ENCODE measurements at places on chromosomes 16 and 17.

- DNase-seq = no peak
These were observed 233.7 kb upstream of the SDK2 start for GRCh38 chr17:73877962-73878361.

- no peak for DNase-seq
These were observed 387.3 kb downstream of the HS3ST3B1 start for GRCh38 chr17:14688134-14688533.

DNA sequence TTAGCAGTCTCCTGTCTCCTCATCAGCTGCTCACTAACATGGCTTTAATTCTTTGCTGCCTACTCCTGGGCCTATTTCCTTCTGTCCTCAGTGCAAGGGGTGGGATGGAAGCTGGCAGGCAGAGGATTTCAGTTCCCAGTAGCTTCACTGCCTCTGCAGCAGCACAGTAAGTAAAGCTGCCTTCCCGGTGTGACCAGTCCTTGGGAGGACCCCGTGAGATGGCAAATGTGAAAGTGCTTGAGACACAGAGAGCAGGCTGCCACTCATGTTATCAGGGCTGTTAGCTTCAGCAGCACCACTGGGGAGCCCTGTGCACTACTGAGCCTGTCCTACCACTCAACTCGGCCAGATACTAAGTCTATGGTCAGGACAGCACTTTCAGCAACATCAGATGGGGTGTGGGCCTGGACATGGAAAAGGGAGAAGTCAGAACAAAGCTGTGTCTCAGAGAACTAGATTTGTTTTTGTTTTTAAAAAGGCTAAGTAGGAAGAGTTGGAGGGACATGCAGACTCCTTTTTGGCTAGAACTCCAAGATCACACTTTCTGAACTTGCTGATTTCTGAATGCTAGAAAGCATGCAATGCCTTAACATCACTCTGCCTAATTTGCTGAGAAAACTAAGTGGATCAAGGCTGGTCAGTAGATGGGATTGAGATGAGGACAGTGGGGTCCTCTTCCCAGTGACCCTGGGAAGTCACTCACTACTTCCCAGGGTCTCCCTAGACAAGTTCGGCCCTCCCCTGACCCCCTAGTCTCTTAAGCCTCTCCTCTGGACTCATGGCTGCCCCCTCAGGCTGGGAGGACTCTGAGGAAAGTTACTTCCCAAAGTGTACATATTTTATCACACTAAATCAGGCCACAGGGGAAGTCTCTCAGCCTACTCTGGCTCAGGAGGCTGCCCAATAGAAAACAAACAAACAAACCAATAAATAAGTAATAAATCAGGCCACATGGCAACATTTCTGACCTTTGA lies 1.1 kb downstream of the ACSF2 start:
- peak; percentile 55 for DNase-seq

GRCh38 chr16:81493755-81494433 lies 49.3 kb downstream of the CMIP start:
- no peak for DNase-seq

GRCh38 chr17:18252160-18252559 lies 6.4 kb downstream of the FLII start:
- no peak for DNase-seq

DNA sequence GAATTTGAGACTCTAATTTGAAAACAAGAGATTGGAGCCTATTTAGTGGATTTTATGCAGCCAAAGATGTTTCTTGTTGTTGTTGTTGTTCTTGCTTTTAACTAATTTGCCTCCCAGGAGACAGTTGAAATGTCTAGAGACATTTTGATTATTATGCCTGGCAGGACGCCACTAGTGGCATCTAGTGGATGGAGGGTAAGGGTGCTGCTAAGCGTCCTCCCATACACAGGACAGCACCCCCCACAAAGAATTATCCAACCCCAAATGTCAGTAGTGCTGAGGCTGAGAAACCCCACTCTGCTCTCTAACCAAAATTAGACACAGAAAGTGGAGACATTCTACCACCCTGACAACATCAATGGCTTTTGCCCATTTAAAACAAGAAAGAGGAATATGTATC lies 15.4 kb upstream of the HSBP1 start:
- no peak for DNase-seq

DNA sequence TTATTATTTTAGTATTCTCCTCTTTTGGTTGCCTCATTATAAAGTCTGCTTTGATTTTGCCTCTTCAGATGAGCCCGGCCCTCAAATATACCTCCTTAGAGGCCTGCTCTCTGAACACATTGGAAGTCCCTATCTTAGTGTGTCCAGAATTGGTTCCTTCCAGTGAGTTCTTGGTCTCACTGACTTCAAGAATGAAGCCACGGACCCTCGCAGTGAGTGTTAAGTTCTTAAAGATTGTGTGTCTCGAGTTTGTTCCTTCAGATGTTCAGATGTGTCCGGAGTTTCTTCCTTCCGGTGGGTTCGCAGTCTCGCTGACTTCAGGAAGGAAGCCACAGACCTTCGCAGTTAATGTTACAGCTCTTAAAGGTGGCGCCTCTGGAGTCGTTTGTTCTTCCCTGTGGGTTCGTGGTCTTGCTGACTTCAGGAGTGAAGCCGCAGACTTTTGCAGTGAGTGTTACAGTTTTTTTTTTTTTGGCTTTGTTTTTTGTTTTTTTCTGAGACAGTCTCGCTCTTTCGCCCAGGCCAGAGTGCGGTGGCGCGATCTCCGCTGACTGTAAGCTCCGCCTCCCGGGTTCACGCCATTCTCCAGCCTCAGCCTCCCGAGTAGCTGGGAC lies 45.8 kb upstream of the NOS2 start:
- DNase-seq = no peak

GRCh38 chr17:57773557-57773956 lies 28.5 kb upstream of the CCDC182 start:
- DNase-seq = no peak

DNA sequence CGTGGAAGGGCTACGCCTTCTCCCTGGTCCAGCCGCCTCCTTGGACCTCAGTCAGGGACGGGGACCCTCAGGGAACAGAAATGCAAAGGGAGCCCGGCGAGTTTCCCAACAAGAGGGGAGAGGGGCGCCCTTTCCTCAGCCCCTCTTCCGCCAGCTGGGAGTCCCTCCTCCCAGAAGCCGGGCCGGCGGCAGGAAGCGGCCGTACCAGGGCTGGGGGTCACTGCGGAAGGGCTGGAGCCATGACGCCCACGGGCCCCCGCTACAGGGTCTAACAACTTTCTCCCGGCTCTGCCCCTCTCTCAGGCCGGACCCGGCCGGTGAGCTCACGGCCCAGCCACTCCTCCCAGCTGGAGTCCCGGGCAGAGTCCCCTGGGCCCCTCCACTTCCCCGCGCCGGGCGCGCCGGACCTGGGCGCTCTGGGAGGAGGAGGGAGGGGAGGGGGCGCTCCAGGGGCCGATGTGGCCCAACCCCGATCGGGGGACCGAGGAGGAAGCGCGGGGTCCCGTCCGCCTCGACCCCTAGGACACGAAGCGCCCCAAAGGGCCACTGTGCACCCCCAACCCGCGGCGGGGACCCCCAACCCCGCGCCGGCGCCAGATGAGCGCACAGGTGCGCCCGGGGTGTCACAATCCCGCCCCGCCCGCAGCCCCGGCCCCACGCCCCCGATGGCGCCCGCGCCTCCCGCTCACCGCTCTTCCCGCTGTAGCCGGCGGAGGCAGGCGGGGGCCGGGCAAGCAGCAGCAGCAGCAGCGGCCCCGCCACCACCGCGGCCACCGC lies 578 bp downstream of the PGAP6 start:
- peak; percentile 54 for DNase-seq

GRCh38 chr16:67868290-67868689 lies 4.6 kb upstream of the EDC4 start:
- DNase-seq = no peak

GRCh38 chr17:9424071-9424640 lies 151.5 kb downstream of the STX8 start:
- DNase-seq = no peak

GRCh38 chr17:82864713-82865248 lies 25.0 kb upstream of the ZNF750 start:
- no peak for DNase-seq

GRCh38 chr17:43616852-43617251 lies 44.9 kb downstream of the MEOX1 start:
- DNase-seq = no peak

DNA sequence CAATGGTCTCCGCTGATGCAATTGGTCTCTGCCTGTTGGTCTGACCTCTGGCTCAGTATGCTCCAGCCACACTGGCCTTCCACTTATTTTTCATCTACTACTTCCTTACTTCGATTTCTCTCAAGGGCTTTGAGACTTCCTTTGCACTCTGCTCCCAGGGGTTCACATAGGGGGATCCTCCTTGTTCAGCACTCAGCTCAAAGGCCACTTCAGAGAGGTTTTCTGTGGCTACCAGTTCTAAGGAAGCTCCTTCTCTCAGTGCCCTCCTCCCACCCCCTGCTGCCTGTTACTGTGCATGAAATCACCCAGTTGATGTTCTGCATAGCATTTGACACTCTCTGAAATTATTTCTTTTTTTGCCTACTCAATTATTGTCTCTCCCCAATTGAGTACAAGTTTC lies 476.4 kb downstream of the HS3ST3B1 start:
- DNase-seq = no peak

DNA sequence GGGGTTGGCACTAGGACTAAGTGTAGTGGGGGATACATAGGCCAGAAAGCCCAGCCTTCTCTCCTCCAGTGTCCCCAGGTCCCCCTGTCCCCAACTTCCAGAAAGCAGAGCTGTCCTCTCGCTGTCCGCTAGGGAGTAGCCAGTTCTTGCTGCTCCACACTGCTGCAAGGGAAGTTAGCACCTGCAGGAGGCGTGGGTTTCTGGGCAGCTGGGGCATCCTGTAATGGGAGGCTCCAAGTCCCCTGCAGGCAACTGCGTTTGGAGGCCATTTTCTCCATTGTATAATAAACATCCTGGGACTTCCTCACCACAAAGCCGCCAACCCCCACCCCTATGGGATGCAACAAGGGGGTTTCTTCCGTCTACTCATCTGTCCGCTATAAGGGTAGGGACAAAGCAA lies 1.7 kb downstream of the RPRML start:
- no peak for DNase-seq

DNA sequence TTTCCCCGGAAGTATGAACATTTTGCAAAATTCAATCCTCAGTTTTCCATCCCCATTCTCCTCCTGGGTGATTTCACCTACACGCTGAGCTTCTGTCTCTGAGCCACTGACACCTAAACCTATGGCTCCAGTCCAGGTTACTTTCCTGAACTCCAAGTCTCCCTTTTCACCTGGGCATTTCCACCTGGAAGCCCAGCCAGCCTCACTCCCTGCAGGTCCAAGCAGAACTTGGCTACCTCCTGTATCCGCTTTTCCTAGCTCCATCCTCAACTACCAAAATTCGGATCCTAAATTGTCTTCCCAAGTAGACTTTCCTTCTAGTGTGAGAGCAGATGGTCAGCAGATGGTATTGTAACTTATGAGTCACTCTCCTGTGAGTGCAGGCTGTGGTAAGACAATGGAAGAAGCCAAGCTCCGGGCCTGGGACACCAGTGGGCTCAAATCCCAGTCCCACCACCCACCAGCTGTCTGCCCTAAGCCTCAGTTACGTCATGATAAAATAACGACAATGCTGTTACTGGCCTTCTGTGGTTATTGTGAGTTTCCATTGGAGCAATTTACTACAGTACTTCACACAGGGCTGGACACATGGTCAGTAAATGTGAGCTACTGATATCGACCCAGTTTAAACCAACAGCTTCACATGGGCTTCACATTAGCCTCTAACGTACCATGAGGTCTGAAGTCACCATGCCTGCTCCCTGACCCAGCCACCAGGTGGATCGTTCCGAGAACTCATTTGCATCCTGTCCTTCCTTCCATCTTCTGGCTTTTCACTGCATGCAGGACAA lies 33.3 kb downstream of the PECAM1 start:
- DNase-seq = no peak

DNA sequence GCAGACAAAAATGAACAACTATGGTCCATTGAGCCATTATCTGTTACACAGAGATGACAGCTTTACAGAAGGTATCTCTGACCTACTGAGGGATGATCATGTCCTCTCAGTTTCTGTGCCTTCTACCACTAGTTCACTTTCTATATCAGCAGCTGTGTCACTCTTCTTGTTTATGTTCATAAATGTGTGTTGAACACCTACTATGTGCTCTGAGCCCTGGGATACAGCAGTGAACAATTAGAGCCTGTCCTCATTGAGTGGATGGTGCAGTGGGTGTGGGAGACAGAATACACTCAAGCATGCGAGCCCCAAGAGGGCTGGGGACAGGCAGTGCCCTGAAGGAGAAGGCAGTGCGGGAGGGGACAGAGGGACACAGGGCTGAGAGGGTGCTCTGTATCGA lies 92.1 kb downstream of the ABCC6 start:
- DNase-seq = no peak

DNA sequence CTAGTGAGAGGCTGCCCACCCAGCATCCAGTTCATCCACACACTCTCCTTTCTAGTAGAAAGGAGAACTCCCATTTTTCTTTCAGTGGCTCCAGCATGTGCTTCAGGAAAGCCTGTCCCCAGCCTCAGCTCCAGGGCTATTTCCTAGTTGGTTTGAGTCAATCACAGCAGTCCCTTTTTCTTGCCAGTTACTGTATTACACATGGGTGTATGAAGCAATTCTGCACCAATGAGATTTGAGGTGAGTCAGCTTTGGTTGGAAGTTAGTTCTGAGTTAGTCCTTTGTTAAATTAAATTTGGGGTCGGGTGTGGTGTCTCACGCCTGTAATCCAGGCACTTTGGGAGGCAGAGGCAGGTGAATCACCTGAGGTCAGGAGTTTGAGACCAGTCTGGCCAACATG lies 24.8 kb downstream of the RAD51D start:
- DNase-seq = no peak

- DNase-seq = no peak
These were observed 892 bp upstream of the KIAA0513 start for GRCh38 chr16:85026703-85027102.

GRCh38 chr16:70341600-70341999 lies 5.1 kb upstream of the DDX19A start:
- DNase-seq = no peak

GRCh38 chr16:53964145-53964790 lies 260.3 kb downstream of the FTO start:
- DNase-seq = no peak

DNA sequence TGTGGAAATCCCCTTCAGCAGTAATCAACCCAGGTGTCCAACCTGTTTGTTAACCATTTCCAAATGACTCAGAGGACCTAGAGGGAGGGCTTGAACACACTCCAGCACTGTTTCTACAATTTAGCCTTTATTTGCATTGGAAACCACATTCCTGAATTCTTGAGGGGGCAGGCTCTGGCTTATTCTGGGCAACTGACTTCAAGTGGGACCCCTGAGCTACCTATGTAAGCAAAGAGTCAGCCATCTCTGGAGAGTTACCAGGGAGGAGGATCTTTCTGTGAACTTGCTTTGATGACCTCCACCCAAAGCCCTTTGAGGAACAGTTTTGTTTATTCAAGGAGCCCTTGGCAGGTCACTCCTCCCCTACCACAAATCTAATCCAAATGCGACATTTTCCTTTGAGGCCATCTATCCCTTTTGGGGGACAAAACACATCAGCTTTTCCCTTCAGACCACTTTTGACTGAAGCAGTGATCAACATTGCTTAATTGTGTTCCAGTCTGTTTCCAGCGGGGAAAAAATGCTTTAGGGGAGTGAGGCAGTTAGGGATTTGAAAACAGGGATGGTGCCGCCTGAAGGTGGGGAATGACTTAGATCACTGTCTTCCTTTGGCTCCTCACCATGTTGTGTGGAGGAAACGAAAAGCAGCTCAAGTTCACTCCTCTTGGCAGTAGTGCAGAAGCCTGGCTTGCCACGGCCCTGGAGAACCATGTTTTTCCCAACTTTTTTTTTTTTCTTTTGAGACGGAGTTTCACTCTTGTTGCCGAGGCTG lies 46.2 kb downstream of the TUBD1 start:
- peak; percentile 56 for DNase-seq
